Activated CD4-positive, alpha-beta T cell treated with anti-CD3 and anti-CD28 coated beads for 36 hours (primary cell): ENCODE measurements at places on chromosomes 4 and X. TPM values are rescaled to one million over a fixed set of nuclear protein-coding genes. Genes with fewer than 3 reads are reported as not detected.

The PRICKLE3 gene
- 22.3 TPM for total RNA-seq

The HTN1 gene
- total RNA-seq, result not detected

The GPR50 gene
- not detected for total RNA-seq

The VCX3B gene
- total RNA-seq, result not detected

- no peak for DNase-seq
Measured at GRCh38 chr4:8914461-8915171, 43.0 kb upstream of the HMX1 start.

GRCh38 chr4:5918331-5918985 is 25.6 kb upstream of the CRMP1 start:
- DNase-seq, result no peak

GRCh38 chr4:176889776-176890175 is 97.1 kb upstream of the VEGFC start:
- DNase-seq, result no peak

DNA sequence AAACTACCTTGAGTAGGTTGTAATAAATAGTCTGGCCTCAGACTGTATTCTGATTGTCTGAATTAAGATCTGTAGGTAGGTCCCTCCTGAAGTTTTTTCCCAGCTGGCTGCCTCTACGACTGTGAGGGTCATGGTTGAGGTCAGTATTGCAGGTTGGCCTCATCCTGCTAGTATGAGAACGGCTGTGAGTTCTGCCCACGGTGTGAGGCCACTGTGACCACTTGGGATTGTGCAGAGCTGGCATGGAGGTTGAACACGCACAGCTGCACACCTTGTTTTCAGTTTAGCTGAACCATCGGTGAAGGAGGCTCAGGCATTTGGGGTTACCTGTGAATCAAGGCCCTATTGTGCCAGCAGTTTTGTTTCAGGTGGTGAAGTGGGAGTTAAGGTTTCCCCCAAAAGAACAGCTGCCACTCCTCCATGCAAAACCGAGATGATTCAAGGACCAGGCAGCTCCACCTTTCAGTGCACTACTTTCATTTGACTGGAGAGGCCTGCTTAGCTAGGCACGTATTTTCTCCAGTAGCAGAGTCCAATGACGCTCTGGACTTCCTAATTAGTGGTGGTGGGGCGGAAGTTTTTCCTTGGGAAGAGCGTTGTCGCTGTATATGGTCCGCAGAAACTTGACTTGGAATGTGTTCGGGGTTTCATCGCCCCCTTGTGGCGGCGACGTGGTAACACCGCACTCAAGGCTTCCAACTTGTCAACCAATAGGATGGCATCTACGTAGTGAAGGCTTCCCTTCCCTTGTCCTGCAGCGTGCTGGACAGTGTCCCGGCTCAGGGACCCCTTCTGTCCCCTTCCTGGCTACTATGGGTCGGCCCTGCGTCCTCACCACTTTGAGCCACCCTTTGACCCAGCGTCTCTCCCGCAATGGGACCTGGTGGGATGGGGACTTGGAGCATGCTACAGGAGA is 13.8 kb downstream of the CMC4 start:
- peak; percentile 63 for DNase-seq

DNA sequence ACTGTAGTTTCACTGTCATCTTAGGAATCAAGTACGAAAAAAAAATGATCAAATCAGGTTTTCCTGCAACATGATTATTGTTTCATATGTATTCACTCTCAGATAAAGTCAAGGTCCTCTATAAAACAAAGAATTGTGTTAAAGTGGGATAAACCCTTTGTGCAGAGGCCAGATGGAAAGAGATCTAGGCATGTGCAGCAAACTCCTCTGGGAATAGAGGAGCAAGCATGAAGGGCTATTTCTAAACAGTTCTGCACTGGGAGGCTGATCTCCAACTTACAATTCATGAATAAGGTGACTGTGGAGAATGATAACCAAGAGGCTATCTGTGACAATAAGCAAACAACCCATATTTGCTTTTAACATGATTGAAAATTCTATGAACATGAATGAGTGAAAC is 2.4 kb upstream of the WDFY3 start:
- DNase-seq, result no peak

DNA sequence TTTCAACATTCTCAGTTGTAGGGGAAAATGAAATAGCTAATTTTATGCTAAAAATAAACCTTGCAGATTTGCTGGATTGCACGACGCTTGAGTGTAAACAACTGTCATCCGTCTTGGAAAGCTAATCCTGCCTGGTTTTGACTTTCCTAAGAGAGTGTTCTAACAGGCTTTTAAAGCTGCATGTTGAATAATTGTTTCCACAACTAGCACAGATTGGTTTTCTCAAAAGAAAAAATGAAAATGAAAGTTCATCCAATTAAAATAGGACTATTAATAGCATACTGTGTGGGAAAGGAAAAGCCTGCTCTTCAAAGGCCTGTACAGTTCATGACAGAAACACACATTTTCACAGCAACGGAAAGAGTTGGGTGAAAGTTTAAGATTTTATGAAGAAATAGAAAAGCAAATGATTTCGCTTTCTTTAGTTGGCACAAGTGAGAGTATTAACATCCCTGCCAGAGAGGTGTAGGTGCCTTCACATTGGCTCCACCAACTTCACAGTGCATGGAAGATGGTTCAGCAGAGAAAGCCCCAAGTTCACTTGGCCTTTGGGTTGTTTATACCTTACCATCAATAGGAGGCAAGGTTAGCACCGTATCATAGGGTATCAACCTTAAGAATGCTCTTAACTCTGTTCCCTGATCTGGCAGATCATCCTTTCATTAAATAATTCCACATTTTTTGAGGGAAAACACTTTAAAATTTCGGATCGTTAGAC is 140.0 kb upstream of the GUCY1A1 start:
- DNase-seq, result no peak

- DNase-seq, result no peak
Measured at GRCh38 chr4:86481440-86481839, 112.7 kb upstream of the PTPN13 start.

- no peak for DNase-seq
Measured at GRCh38 chrX:69015156-69015555, 150.1 kb downstream of the PJA1 start.

DNA sequence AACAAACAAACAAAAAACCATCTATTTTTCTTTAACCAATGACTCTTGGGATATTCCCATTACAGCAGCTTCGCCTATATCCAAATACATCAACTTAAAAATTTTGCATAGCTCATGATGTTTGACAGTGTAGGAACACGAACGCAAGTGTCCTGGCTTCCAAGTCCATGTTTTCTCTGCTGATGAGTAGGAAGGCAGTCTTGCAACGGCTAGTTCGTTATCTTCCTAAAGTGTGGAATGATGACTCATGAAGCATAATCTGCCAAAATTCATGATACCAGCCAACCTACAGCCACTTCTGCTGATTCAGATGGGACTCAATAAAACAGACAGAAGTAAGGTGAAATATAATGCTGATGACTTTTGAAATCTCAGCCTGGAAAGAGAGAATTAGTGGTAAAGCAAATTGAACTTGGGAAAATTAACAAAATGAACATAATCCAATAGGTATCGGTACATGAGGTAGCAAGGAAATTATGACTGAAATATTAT is 6.4 kb upstream of the SEPTIN11 start:
- no peak for DNase-seq
